ENCODE measurements at places on chromosomes 2 and 18.

DNA sequence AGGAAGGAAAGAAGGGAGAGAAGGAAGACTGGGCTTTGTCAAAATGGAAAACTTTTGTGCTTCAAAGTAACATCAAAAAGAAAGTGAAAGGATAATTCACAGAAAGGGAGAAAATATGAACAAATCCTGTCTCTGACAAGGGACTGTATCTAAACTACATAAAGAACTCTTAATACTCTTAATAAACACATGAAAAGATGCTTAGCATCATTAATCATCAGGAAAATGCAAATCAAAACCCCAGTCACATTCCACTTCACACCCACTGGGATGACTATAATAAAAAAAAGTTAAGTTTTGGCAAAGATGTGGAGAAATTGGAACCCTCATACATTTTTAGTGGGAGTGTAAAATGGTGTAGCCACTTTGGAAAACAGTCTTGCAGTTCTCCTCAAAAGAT, 11.8 kb upstream of the ZFP36L2 start:
- no peak for DNase-seq

GRCh38 chr2:136019306-136019705, 33.9 kb upstream of the DARS1 start:
- no peak for DNase-seq

DNA sequence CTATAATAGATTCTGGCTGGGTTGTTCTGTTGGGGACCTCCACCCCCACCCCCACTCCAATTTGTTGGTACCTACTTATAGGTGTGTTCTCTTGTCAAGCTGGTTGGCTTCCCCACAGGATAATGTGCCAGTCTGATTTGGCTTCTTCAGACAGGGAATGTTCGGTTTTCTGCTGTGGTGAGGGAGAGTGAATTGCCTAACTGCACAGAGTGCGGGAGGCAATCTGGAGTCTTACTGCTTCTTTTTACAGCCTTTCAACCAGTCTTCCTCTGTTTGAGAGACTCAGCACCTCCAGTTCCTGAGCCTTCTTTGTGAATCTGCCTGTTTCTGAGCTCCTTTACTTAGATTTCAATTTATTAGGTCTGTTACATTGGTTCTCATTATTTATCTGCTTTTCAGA, 27.4 kb upstream of the SNORC start:
- DNase-seq: no peak

DNA sequence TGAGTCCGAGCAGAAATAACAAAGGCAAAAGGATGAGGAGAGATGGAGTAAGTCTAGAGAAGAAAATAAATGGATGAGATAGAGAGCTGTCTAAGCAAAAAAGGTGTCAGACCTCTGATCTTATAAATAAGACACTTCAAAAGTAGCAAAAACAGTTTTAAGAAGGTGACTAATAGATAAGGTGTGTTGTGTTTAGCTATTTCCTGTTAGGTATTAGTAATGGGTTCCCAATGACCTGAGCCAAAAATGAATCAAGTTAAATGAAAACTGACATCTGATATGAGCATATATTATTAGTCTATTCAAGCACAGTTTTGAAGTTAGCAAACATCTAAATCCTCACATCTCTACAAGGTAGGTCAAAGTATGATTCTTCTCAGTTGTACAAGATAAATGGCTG, 10.6 kb downstream of the SUPT7L start:
- DNase-seq: no peak

- no peak for DNase-seq
Observed at GRCh38 chr2:191319186-191319585, 74.0 kb downstream of the MYO1B start.

DNA sequence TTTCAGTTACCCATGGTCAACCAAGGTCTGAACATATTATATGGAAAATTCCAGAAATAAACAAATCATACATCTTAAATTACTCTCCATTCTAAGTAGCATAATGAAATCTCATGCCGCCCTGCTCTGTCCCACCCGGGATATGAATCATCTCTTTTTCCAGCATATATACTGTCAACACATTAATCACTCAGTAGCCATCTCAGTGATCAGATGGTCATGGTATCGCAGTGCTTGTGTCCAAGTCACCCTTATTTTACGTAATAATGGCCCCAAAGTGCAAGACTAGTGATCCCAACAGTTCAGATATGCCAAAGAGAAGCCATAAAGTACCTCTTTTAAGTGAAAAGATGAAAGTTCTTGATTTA, 43.8 kb downstream of the OSBPL6 start:
- DNase-seq: no peak

DNA sequence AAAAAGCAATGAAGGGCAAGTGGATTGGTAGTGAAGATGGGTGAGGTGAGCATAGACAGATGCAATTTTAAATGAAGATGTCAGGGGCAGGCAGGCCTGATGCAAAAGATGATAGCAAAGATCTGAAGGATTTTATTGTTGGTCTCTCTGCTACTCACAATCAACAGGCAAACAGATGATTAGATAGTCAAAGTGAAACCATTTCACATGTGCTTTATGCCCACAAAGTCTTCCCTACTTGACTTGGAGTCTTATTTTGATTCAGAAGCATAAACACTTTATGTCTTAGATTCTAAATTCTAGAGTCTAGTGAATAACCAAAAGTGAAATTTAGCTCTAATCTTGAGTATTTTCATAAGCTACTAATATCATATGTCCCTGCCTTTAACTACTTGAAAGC, 153.8 kb upstream of the HNRNPA3 start:
- DNase-seq: peak; percentile 36

DNA sequence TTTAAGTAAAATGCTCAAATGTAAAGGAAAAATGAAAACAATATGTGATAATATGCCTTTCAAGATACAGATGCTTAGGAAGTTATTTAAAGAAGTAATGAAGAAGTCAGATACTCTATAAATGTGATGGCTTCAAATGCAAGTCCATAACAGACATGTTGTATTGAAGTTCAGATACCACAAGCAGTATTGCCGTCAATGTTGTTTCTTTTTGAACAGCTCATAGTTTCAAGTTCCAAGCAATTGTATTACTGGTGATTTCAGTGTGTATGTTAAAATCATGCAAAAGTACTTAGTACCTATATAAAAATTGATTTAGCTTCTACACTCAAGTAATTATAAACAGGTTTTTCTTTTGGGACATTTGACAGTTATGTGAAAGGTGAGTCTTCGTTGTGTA, 24.9 kb downstream of the KCMF1 start:
- DNase-seq: no peak

- DNase-seq: peak; percentile 23
Observed at GRCh38 chr2:32357318-32358110, 691 bp downstream of the BIRC6 start.

GRCh38 chr18:5309888-5310470, 14.5 kb upstream of the ZBTB14 start:
- peak; percentile 47 for DNase-seq

DNA sequence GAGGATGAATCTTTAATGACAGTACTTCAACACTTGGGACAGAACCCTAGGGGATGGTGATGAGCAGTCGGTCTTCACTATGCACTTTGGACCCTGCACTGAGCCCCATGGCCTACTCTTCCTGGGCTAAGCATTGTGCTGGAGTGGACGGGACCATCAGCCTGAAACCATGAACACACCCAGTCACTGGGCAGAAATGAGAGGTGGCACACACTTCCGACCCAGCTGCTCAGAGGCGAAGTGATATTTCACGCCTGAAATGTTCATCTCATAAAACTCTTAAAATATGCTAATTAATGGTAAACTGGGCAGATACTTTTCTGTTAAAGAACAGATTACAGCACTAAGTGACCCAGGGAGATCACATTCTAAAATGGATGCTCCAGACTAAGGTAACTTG, 150.3 kb upstream of the NDUFV2 start:
- DNase-seq: no peak

DNA sequence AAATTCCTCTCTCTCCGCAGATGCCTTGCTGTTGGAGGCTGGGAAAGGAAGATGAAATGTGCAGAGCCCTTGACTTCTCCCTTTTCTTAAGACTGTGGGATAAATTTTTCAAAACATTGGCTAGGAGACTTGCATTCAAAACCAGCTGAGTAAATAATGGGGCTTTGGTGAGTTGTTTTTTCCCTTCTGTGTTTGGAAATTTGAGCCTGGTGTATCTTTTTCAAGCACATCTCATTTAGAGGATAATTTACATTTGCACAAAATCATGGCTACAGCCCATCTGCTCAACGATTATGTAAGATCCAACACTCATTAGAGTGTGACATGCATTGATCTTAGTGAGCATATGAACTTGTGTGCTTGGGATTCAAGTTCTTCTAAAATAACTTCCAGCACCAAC, 112.1 kb upstream of the ATP8B1 start:
- no peak for DNase-seq

All from activated CD4-positive, alpha-beta T cell treated with anti-CD3 and anti-CD28 coated beads, Interleukin-2, Interleukin-4, amounts not matched to agents 100 ng/mL and 50 ng/mL, durations not matched to agents 16 hours and 8 hours (primary cell).